ENCODE measurements at places on chromosomes 7 and 10.
A peak's percentile ranks its signal among the peaks of the same experiment; 100 is the strongest.

GRCh38 chr10:86960863-86961434 lies 2.5 kb downstream of the SNCG start:
- DNase-seq = no peak

DNA sequence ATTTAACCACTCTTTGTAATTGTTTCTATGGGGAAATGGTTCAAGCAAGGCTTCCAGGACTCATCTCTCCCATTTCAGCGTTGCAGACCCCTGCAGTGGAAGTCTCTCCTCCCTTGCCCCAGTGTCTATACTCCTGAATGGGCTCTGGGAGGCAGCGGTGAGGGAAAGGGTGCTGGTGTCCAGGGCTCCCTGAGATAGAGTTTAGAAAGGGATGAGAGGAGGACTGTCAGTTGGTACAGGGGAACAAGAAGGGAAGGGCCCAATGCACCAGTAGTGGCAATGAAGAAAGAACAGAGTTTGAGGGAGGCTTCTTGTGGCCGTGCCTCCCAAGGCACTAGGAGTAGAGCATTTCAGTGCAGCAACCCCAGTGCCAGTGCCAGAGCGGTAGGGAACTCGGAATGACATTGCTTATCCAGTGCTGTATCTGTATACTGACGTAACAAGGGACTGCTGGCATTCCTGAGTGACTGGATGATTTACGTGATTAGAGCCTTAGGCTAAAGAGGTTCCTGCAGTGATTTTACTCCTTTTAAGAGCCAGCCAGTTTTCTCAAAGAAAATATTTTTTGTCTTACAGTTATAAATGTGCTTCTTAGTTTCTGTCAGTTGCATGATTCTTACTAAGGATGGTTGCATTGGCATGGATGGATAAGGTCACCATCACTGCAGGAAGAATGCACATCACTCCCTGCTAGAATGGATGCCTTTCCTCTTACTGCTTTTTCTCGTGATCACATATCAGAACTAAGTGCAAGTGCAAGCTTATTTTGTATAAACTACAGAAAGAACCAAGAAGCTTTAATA lies 28.0 kb downstream of the PRPF18 start:
- peak; percentile 17 for DNase-seq

- DNase-seq = no peak
Observed at GRCh38 chr10:63346015-63346441, 119.7 kb downstream of the JMJD1C start.

DNA sequence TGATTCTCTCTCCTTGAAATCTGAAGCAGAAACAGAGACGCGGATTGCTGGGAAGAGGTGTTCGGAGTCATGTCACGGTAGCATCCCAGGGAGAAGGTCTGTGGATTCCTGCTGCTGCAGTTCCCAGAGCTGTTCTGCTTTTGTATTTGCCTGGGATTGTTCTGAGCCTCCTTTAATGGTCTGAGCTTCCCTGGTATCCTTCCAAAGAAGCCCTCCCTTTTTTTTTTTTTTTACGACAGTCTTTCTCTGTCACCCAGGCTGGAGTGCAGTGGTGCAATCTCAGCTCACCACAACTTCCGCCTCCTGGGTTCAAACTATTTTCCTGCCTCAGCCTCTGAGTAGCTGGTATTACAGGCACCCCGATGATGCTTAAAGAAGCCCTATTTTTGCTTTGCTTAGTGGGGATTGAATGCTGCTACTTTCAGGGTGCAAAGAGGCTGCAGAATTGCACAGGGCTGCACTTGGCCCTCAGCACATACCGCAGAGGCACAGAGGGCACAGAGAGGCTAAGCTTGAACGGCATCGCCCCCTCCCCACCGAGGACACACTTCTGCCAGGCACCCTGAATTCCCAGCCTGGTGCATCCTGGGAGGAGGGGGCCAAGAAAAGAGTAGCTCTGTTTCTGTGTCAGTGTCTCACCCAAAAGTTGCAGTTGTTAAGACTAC lies 208.6 kb upstream of the GALNT17 start:
- no peak for DNase-seq

DNA sequence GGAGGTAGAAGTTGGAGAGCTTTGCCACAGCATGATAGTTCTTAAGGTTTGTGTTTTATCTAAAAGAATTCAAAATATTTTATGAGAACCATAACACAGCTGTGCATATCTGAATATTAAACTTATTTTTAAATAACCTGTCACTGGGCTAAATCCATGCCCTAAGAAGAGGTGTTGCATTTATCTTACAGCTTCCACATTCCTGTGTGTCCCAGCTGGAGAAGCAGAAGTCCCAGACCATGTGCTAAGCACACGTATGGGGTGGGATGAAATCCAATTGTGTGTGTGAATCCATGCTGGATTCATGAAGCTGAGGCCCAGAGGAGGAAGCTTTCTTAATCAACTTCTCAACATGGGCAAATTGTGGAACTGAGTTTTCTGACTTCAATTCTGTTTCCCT lies 121.5 kb downstream of the PKD1L1 start:
- DNase-seq = no peak

DNA sequence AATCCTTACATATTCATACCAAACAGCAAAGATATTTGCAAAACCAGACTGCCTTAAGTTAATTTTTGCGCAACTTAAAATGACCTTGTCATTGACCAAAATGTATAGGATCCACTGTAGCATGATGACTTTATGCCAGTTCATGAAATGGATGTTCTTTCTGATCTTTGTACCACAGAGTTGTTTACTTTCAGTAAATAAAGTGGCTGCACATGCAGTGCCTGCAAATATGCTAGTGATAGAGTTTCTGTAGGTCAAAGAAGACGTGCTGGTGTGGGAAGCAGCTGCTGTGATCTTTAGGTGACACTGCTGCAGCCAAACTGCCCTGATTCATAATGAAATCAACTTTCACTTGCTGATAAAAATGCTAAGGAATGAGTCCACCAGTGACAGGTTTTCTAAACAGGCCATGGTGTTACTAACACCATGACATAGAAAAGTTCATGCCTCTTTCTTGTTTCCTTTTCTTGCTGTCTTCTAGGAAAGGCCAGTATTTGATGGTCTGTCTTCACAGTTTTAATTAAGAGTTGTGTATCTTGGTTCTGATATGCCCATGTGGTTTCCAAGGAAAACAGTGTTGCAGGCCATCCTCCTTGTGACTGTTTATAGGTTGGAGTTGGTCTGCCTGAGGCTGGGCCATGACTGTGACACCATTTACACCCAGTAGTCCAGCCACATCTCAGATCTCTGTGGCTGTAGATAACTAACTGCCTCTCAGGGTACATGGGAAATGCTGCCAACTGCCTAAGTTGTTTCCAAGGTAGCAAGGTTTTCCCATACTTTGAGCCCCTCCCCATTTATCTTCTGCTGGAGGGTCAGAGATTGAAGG lies 62.5 kb downstream of the INSYN2A start:
- no peak for DNase-seq

DNA sequence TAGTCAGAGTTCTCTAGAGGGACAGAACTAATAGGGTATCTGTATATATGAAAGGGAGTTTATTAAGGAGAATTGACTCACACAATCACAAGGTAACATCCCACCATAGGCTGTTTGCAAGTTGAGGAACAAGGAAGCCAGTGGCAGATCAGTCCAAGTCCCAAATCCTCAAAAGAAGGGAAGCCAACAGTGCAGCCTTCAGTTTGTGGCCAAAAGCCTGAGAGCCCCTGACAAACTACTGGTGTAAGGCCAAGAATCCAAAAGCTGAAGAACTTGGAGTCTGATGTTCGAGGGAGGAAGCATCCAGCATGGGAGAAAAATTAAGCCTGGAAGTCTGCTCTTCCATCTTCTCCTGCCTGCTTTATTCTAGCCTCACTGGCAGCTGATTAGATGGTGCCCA lies 1107.2 kb upstream of the CELF2 start:
- no peak for DNase-seq

- no peak for DNase-seq
Observed at GRCh38 chr7:120991161-120991560, 2.6 kb downstream of the CPED1 start.

- peak; percentile 55 for DNase-seq
Observed at GRCh38 chr7:46317256-46317655, 396.2 kb upstream of the IGFBP3 start.

GRCh38 chr7:33968591-33968990 lies 63.3 kb downstream of the BMPER start:
- no peak for DNase-seq

- DNase-seq = no peak
Observed at GRCh38 chr7:44235582-44236332, 35.0 kb downstream of the YKT6 start.

DNA sequence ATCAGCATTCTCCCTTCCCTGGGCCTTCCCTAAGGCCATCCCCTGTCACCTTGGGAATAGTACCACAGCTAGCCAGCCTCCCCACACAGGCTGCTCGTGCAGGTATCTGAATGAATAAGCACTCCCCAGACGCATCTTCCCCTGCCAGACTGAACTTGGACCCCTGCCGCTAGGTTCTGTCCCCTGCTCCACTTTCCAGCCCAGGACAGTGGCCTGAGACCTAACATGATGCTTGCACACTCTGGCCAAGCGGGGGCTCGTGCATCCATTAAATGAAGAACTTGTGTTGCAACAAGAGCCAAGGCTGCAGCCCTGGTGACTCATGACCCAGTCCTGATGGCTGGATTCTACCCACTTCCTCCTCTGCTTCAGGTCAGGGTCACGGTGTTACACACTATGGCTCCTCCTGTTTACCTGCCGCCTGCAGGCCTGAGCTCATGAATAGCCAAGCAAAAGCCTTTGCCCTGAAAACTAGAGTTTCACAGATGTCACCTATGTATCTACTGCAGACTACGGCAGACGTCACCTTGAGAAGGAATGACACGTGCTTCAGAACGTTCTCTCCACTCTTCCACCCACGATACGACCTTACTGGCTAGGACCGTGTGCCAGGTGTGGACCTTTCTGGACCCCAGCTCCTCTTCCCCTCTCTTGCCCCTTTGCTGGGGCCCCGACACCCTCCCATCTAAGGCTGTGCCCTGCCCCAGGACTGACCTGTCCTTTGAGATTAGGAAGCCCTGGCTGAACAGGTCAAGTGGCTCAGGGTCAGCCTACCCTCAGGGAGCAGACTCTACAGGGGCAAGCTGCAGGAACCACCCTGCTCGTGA lies 6.5 kb downstream of the ASB13 start:
- peak; percentile 83 for DNase-seq

GRCh38 chr7:39686261-39686924 lies 63.0 kb downstream of the RALA start:
- DNase-seq = peak; percentile 32

- no peak for DNase-seq
Observed at GRCh38 chr10:2986391-2986801, 81.0 kb upstream of the PFKP start.

DNA sequence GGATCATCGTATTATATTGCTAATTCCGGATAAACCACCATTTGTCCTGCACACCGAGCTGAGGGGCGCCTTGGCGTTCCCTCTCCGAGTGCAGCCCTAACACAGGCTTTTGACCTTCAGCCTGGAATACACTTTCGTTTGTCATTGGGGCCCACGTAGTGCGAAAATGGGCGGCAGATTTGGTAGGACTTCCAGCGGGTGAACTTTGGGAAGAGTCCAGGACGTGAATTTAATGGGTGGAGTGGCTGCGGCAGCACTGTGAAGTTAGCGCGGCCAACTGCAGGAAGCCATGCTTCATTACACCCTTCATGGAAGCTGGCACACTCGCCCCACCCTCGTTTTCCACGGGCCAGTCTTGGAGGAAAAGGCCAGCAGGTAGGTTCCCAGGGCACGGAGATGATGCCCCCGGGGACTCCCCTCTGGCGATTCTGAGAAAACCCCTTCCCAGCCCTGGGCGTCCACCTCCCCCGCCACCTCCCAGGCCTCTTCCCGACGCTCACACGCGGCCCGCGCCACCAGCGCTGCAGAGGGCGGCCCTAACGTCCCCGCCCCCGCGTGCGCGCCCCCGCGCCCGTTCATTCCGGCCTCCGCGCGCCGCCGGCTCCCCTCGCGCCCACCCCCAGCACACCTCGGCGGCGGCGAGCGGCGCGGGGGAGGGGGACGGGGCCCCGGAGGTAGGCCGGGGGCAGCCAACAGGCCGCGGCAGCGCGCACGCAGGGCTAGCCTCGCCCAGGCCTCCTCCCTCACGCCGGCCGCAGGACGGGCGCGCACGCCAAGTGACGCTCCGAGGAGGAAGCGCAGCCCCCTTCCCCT lies at the start of gene MLLT10:
MLLT10 (plus strand) TSS at position 766 of the 813 bp plus-strand sequence. CDS start 413 bp downstream, outside the sequence.
- DNase-seq = peak; percentile 96

DNA sequence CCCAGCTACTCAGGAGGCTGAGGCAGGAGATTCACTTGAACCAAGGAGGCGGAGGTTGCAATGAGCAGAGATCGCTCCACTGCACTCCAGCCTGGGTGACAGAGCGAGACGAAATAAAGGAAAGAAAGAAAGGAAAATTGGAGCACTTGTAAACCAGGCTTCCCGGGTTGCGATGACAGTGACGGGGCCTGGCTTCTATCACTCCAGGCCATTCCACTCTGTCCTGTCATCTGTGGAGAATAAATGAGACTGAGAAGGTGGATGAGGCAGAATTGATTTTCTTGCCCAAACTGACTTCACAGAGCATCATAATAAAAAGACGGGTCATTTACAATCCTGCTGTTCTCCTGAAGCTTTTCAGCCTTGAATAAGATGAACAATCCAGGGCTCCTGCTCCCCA lies 12.1 kb upstream of the KPNA7 start:
- no peak for DNase-seq

DNA sequence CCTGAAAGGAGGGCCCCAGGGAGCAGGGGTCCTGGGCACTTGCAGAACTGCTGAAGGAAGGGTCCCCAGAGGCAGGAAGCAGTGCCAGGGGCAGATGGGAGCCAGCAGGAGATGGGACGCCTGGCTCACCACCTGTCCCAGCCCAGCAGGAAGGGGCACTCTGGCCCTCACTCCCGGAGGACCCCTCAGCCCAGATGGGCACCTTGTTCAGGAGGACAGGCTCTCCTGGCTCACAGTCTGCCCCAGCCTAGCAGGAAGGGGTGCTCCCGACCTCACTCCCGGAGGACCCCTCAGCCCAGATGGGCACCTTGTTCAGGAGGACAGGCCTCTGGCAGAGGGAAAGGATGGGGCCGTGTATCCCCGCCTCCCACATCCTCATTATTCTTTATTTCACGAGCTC lies 331.4 kb upstream of the SHH start:
- no peak for DNase-seq

DNA sequence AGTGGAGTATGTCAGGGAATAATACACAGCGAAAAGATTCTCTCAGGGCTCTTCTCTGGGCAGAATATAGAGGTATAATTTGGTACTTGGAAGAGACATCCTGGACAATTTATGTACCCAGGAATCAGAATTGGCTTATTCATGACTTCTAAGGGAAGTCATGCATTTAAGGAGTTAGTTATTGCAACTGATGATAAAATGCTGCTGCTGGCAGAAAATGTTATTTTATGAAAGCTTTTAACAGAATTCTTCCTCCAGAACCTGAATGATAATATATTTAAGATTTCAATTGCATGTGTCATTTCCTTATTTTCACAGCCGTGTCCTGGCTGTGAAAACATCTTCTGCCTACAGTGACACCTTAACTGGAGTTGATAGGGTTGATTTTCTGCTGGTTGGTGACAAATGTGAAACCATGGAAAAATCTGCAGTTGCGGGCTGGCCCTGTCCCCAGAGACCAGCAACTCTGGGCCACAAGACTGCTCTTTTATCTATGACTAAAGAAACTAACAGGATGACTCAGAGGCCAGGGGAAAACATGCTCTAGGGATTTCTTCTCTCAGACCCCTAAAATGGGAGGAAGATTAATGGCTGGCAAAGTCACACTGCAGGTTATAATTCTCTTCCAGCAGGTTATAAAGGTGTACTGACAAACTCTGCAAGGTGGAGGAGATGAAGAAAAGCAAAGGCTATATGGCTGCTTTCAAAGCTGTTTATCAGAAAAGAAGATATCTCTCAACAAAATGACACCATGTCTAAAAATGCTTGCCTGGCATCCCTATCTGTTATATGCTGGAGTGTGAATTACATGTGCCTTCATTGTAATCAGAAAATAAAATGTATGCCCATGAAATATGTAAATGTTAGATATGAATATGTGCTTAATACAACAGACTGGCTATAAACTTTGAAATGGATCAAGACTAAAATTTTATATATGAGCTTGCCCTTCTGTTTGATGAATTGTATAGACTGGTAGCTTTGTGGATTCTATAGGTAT lies 12.1 kb upstream of the TRUB1 start:
- DNase-seq = peak; percentile 49
